ENCODE measurements at places on chromosomes 6 and 20. TPM values are rescaled to one million over a fixed set of nuclear protein-coding genes. Genes with fewer than 3 reads are reported as not detected.

Gene RNF144B
- total RNA-seq: 0.79 TPM

Gene TMEM151B
- total RNA-seq: under 0.01 TPM

Gene GFOD1
- 3.5 TPM for total RNA-seq

Gene AGPAT4
- 10.2 TPM for total RNA-seq

Gene SMLR1
- total RNA-seq: not detected

Gene MOG
- total RNA-seq: not detected

Gene PRDM1
- 1.2 TPM for total RNA-seq

Gene IL20RA
- 0.17 TPM for total RNA-seq

Gene ALDH5A1
- 0.09 TPM for total RNA-seq

Gene ABHD16B
- not detected for total RNA-seq

Gene CRISP3
- total RNA-seq: not detected

Gene RIMS4
- 0.16 TPM for total RNA-seq

Gene C6orf58
- not detected for total RNA-seq

Gene CPXM1
- total RNA-seq: 1.0 TPM

Gene CCN6
- not detected for total RNA-seq

Gene ZNF184
- total RNA-seq: 6.9 TPM

Gene GSTA2
- total RNA-seq: not detected

Gene SOX12
- 3.1 TPM for total RNA-seq

Gene MYH7B
- total RNA-seq: 0.26 TPM

Gene C6orf62
- total RNA-seq: 42.3 TPM

Gene SLC26A8
- total RNA-seq: not detected

Gene FOXQ1
- total RNA-seq: 2.2 TPM

Gene PACSIN1
- not detected for total RNA-seq

Gene ESR1
- total RNA-seq: 0.77 TPM

Gene ZNF334
- total RNA-seq: 7.0 TPM

Gene TUBB2B
- total RNA-seq: 2.2 TPM

Gene GPR63
- total RNA-seq: 0.16 TPM

Gene LGSN
- total RNA-seq: not detected

Gene TMC2
- 0.09 TPM for total RNA-seq

Gene RAET1L
- not detected for total RNA-seq
